Endothelial cell (in vitro differentiated cells): ENCODE measurements at places on chromosomes 13 and 19.

- DNase-seq: no peak
Observed at GRCh38 chr19:32789429-32789828, 69.9 kb downstream of the TDRD12 start.

- no peak for DNase-seq
Observed at GRCh38 chr19:49875177-49875576, 2.0 kb downstream of the AKT1S1 start.

- no peak for DNase-seq
Observed at GRCh38 chr19:33292595-33293254, 9.6 kb downstream of the CEBPA start.

DNA sequence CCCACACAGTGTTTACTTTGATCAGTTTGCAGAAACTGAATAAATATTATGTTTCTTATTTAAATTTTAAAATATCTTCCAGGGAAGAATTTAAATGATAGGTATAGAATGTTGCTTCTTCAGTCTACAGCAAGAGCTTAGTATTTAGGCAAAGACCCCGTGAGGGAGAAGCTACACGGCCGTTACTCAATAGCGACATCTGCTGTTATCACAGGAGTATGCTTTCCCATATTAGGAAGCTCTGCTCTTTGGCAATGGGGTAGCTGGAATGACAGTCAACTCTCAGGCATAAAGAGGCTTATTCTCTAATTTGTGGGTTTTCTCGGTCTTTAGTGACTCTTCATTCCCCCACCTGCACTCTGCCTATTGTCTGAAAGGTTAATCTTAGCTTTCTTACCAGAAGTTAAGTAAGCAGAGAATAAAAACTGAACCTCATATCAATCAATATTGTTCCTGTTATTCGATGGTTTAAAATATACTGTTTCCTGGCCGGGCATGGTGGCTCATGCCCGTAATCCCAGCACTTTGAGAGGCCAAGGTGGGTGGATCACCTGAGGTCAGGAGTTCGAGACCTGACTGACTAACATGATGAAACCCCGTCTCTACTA, 13.2 kb upstream of the LHFPL6 start:
- peak; percentile 64 for DNase-seq

- no peak for DNase-seq
Observed at GRCh38 chr13:112249644-112250610, 126.2 kb upstream of the SPACA7 start.

DNA sequence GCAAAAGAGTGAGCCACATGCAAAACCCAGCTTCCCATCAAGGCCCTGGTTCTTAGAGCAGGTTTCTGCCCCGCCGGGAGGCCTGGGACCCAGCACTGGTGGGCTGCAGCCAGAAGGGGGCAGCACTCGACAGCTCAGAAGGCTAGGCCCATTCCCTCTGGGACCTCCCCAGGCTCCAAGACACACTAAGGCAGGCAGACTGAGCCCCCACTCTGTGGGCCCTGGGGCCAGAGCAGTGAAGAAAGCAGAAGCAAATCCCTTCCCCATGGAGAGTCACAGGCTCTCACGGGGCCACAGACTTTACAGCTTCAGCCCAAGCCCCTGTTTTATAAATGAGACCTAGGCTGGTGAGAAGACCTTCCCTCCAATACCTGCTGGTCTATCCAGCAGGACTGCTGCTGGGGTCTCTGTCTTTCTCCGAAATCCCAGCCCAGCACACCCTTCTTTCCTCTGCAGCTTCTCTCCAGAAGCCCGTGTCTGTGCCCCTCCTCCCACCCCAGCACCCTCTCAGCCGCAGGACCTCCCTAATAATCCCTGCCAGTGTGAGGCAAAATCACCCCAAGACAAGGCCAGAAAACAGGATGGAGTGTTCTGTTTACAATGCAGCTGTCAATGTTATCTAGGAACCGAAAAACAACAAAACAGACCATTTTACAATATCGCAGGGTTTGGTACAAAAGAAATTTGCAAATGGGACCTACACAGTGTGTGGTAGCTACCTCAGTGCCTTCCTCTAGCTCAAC, 109.3 kb downstream of the ABCC4 start:
- DNase-seq: peak; percentile 93

DNA sequence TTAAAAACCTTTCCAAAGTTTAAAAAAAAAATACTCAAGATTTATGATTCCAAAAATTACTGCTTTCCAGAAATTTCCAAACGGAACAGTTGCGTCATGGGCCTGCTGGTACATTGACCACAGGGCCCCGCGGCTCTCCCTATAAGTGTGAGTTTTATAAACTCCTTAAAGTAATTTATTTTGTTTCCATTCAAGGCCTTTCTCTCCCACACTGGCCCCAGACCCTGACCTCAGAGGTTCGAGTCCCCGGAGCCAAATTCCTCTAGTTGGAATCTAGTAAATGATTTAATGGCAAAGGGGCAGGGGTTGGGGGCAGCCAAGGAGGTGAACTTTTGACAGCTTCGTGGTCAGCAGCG, 97.5 kb downstream of the INSR start:
- DNase-seq: no peak

GRCh38 chr19:29006057-29006735, 206.8 kb downstream of the UQCRFS1 start:
- no peak for DNase-seq
